ENCODE measurements at places on chromosomes 5 and 9.

DNA sequence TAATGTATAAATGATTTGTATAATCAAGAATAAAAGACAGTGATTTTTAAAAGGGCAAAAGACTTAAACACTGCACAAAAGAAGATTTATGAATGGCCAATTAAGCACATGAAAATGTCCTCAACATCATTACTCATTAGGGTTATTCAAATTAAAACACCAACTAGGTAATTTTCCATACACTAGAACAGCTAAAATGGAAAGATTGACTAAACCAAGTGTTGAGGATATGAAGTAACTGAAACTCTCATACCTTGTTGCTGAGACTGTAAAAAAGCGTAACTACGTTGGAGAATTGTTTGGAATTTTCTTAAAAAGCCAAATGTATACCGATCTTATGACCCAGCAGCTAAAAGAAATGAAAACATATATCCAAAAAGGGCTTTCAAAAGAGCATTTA lies 144.9 kb downstream of the SGCD start:
- no peak for DNase-seq

GRCh38 chr9:83744206-83744605 lies 36.4 kb upstream of the UBQLN1 start:
- peak; percentile 63 for DNase-seq

DNA sequence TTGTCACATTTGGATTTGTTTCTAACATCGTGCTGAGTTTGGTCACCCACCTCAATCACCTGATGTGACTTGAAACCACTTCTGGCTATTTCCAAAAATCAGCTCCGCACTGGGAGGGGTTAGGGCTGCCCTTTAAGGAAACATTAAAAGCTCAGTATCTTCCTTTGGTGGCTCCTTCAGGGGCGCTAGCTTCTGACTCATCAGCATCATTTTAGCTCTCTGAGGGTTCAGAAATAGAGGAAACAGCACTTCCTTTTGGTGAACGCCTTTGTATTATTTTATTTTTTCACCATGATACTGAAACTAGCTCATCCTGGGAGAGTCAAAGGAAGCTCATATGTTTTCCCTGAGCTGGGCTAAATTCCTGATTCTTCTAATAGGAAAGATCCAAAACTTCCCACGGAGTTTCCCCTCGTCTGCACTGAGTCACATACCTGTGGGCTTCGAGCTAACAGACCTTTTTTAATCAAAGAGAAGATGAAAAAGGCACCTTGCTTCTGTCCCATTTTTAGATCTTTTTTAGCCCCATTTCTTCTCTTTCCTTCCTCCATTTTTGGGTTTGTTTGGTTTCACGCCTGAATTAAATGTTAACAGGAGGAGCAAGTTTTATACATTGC lies 48.2 kb downstream of the ROPN1L start:
- DNase-seq = no peak

DNA sequence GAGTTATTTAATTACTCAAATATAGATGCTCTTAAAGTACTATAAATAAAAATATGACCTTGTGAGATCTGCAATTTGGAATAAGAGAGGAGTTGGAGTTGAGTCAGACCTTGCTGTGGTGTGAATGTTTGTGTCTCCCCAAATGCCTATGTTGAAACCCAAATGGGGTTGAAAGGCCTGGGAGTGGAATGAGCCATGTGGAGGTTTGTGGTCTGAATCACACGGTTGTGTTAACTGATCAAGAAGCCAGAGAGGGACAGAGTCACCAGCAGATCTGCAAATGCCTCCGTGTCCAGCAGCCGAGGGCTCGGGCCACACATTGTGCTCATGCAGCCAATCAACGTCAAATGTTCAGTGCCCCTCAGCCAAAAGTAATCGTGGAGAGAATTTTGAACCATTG lies 404.4 kb downstream of the ICE1 start:
- peak; percentile 4 for DNase-seq

Data from epithelial cell of esophagus (primary cell).